ENCODE measurements at places on chromosomes 4 and X.

GRCh38 chr4:27048429-27049238 lies 188.0 kb downstream of the STIM2 start:
- DNase-seq = no peak

DNA sequence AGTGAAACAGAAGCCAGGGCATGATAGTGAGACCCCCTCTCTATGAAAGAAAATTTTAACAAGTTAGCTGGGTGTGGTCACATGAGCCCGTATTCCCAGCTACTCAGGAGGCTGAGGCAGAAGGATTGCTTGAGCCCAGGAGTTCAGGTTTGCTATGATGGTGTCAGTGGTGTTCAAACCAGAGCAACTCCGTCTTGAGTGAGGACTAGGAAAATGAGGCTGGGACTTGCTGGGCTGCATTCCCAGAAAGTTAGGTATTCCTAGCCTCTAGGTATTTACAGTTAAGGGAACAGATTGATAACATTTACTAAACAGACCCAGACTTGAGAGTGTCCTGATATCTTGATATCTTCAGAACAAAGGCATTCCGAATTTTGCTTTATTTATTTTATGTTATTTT lies 37.0 kb upstream of the NOCT start:
- no peak for DNase-seq

DNA sequence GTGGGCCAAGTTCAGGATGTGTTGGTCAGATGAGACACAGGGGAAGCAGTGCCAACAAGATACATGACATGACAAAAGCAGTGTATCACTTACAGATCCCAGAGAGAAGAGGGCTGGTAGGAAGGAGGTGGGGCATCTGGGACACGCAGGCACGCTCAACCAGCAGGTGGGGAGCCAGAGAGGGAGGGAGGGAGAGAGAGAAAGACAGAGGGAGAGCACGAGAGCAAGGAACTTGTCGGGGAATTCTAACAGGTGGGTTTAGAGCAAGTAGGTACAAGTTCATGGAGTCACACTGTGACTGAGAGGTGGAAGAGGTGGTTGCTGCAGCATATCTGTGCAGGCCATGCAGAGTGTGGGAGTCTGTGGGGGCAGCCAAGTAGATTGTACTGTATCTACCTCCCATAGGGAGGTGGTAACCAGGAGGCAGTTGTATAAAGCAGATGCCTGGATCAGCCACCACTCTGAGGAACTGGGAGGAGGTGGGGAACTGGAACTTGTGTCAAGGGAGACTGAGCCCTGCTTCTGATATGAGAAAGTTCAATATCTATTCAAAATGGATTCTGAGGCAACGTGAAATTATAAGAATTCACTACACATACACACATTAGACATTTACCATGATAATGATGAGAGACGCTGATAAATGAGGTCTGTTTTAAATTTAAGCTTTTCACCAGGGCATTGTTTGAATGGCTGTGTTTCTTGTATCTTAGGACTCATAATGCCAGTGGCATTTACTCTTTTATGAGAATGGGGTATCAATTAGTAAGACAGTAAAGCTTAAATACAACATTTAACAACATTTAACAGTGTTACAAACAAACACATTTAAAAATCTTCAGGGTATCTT lies 43.7 kb downstream of the BBS12 start:
- DNase-seq = no peak

DNA sequence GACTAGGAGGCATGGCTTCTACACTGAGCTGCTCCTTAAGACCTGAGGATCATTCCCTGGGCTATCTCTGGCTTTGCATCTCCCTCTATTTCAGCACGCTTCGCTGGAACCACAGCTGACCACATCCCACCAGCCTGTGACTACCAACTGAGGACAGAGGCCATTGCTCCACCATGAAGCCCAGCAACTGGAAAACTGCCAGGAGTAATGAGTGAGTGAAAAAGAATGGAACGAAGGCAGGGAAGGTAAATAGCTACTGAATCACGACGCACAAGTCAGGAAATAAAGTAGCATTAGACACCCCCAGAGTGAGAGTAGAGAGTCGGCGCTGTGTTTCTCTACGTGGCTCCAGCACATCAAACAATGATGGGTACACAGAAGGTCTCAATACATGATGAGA lies 314.7 kb downstream of the LDB2 start:
- DNase-seq = no peak

- DNase-seq = no peak
Measured at GRCh38 chrX:4710618-4711433, 997.4 kb upstream of the PRKX start.

DNA sequence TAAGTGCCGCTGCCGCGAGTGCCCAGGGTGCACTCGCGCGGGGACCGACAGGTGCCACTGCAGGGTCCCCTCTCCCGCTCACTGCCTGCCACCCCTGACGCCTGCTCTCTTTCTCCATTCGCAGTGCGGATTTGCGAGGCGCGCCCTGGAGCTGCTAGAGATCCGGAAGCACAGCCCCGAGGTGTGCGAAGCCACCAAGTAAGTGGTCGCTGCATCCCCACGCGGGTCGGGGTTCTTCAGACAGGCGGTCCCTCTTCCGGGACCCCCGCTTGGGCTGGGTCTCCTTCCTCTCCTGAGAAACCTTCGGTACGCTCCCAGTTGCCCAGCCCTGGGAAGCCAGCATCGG lies 547 bp downstream of the GUCY1A1 start:
- DNase-seq = peak; percentile 59

DNA sequence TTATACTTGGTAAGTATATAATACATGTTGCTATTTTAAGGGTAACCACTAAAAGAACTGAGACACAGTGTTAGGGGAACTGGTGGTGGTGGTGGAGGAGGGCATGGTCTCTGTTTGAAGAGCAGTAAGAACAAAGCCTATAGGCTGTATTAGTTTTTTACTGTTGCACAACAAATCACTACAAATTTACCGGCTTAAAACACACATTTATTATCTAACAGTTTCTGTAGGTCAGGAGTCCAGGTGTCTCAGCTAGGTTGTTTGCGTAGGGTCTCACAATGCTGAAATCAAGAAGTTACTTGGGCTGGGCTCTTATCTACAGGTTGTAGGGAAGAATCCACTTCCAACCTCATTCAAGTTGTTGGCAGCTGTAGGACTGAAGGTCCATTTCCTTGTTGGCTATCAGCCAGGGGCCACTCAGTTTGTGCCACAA lies 52.6 kb downstream of the CASK start:
- DNase-seq = no peak

DNA sequence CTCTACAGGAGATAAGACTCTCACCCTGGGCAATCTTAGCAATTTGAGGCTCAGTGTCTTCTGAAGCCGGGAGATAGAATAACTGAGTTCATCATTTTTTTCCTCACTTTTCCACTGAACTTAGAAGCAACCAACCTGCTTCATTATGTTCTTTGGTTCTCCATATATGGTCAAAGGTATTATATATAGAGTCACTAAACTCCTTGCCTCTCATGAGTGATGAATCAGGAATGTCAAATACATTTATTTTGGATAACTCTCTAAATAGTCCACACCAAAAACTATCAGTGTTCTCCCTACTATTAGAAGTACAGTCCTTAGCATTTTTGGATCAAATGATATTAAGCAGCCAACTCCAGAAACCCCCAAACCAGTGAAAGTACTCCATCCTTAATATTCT lies 421.5 kb upstream of the EPHA5 start:
- DNase-seq = no peak

DNA sequence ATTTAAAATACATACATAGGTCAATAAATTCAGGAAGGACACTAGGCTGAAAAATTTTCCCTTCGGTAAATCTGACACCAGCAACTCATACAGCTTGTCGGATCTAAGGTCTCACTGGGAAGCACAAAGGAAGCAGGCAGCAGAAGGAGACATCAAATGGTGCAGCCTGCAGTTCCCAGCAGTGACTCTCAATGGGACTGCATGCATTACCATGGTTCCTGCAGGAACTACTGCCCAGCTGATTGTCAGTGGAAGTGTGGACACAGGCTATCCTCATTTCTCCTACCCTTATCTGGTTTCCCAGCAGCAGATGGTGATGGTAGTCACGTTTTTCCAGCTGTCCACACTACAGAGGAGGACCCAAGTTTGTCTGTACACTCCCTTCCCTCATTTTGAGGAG lies 113.3 kb downstream of the PPP1R2C start:
- no peak for DNase-seq

DNA sequence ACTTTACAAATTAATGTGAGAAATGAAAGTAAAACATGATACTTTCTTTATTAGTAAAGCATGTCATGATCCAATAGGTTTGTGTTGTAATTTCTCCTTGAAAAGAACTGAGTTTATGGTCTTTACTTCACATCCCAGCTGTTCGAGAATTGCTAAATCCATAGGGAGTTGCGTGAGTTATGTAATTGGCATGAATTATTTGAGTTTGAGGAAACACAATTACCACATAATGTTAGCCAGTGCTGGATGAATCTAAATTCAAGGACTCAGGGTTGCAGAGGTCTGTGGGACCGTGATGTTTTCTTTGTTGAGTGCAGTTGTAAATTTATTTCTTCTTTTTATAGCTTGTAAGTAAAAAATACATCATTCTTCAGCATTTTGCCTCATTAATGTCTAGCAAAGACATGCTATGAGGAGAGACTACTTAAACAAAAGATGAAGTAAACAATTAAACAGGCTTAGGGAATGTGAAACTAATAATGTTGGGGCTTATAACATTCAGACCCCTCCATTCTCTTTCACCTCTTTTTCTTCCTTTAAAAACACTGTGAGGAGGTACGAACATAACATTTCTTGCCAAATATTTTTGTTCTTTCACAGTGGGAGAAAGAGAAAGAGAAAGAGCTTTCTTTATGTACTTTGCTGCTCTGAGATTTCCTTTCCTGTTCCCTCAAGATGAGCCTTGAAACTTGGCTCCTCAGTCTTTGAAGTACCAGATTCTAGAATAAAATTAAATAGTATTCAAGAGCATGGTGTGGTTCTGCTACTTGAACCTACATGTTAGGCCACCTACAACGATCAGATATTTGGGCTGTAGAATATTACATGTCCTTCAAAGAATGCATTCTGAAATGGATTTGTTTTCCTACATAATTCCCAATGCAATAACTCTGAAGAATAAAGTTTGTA lies 159.6 kb upstream of the ANK2 start:
- no peak for DNase-seq

DNA sequence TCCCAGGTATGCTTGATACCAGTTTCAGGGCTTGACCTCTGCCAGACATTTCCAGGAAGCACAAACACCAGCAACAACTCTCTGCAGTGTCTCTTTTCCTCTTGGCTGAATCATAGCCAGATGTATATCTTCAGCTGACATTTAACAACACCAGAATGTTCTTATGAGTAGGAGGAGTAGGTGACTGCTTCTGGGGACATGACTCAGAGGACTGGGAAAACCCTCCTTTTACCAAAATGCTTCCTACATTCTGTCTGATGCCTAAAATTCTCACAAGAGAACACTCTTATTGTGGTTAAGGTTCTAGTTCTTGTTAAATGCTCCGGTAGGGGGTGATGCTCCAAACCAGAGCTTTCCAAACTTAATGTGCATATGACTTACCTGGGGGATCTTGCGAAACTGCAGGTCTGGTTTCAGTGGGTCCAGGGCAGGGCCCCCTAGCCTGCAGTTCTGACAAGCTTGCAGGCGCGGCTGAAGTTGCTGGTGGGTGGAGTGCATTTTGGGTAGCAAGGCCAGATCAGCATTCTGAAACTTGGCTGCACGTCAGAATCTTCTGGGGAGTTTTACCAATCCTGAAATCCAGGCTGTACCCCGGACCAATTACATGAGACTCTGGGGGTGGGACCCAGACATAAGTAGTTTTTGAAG lies 329.3 kb upstream of the RPS6KA3 start:
- DNase-seq = no peak

DNA sequence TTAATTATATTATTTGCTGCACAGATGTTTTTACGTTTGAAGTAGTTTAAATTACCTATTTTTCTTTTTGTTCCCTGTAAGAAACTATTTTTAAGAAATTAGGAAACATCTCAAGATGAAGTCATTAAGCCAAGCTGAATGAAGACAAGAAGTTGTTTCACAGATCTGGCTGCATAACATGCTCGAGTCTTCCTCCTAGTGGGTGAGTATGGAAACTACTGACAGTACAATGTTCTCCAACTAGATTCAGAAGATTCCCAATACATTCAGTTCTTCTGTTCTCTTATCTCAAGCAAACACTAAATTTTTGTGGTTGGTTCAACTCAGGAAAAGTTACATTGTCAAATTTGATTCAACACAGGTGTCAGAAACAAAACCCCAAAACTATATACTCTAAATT lies 256.8 kb upstream of the VCX start:
- no peak for DNase-seq

- no peak for DNase-seq
Measured at GRCh38 chr4:104752337-104752736, 257.6 kb upstream of the CXXC4 start.

- DNase-seq = no peak
Measured at GRCh38 chr4:82630079-82630478, 68.3 kb upstream of the TMEM150C start.

- peak; percentile 1 for DNase-seq
Measured at GRCh38 chrX:9912351-9913145, 54.6 kb upstream of the CLDN34 start.

- no peak for DNase-seq
Measured at GRCh38 chr4:79255793-79256192, 70.1 kb downstream of the NAA11 start.

GRCh38 chr4:11495291-11495690 lies 66.6 kb upstream of the HS3ST1 start:
- no peak for DNase-seq

DNA sequence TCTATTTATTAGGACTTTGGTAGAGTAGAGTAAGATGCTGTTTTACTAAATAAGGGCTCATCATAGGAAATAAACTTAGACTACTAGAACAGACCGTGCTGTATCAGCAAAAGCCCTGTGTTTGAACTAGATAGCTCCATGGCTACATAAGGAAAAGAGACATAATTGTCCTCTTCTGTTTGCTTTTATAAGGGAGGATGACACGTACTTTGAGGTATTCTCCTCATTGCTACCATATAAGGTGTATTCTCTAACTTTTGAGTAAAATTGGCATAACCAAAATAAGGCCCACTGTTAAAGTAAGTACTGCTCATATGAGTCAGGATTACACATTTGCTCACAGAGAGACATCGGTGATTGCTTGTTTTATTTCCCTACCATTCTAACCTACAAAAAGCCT lies 64.3 kb downstream of the PDLIM5 start:
- no peak for DNase-seq

DNA sequence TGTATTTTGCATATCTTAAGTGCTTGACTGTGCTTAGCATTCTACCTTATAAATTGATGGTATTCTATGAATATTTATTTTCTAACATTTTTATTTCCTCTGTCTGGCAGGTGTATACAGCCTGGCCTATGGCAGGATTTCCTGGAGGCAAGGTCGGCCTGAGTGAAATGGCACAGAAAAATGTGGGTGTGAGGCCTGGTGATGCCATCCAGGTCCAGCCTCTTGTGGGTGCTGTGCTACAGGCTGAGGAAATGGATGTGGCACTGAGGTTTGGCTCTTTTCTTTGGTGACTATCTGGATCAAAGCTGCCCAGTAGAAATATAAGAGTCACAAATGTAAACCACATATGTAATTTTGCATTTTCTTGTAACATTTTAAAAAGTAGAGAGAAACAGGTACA lies 6.5 kb upstream of the NUDT6 start:
- DNase-seq = no peak

DNA sequence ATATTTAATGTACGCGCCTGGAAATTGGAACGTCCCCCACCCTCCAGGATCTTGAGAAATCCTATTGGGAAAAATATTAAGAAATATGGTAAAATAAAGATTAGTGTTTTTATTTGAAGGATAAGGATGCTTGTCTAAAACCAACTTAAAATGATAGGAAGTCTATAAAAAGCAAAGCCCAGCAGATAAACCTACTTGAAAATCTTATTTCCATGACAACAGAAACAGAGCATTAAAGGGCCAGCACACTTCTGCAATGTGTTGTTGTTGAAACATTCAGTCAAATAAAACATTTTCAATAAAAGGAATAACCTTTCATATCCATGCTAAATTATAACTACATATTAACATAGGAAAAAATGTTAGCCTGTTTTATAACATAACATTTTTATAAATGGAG lies 29.3 kb upstream of the GPM6A start:
- DNase-seq = no peak

All from hypothalamus (tissue), 51 donors.